ENCODE measurements at places on chromosomes 6 and 20.

DNA sequence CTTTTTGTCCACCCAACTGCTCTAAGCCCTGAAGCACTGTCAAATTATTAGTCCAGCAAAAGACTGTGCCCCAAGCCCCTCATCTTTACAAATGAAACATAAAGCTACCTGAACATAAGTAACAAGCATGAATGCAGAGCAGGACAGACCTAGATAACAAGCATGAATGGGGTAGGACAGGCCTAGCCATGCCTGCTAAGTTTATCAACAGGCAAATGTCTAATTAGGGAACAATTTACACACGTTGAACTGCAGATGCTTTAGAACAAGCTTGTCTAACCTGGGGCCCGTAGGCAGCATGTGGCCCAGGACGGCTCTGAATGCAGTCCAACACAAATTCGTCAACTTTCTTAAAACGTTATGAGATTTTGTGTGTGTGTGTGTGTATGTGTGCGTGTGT is 13.6 kb downstream of the FBXO30 start:
- no peak for DNase-seq

- DNase-seq = peak; percentile 43
These were observed 13.2 kb downstream of the SYTL3 start for GRCh38 chr6:158662954-158663624.

GRCh38 chr6:24775520-24776058 is 852 bp downstream of the GMNN start:
- peak; percentile 63 for DNase-seq

DNA sequence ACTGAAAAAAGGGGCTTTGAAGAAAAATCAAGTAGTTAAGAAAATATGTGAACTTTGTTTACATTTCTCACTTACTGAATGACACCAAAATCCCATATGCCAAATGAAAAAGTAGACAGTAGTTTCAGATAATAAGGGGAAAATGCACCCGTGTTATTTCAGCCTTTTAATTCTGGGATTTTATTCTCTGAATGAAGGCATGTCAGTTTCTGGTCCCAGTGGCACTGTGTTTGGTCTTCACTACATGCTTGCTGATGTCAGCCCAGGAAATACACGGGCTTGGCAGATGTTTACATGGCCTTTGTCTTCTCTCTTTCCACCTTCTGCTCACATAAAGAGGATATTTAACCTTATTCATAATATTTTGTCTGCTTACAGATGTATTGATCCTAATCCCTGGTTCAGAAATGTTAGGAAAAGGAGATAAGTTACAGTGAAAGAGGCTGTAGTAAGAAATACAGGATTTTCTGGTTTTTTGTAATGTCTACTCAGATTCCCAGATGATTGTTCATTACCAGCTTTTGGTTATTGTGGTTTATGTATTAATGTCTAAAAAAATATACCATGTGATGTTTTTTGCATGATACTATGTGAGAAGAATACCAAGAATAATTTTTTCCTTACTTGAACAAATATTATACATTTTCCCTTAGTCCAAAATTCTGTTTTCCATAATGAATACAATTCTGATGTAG is 27.7 kb downstream of the DSE start:
- peak; percentile 76 for DNase-seq

GRCh38 chr20:61668065-61668650 is 397.5 kb downstream of the TAF4 start:
- no peak for DNase-seq

DNA sequence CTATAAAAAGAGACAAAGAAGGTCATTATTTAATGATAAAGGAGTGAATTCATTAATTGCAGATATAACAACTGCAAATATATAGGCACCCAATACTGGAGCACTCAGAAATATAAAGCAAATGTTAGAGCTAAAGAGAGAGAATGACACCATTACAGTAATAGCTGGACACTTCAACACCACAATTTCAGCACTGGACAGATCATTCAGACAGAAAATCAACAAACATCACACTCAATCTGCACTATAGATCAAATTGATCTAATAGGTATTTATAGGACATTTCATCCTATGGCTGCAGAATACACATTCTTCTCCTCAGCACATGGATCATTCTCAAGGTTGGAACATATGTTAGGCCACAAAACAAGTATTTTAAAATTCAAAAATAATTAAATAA is 72.7 kb downstream of the MAP7 start:
- no peak for DNase-seq

DNA sequence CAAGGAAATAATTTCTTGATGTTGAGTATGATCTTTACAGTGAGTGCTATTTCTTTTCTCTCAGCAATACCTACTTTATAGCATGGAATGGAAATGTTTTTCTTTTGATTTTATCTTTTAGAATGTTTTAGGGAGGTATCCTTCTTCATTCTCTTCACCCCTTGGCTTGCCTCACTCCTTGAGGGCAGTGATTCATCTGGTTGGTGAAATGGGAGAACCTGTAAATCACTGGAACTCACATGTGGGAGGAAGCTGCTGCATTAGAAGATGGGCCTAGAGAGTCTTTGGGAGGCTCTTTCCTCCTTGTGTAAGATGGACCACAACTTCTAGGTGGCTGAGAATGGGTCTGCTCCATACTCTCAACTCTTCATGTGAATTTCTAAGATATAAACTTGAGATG is 244.8 kb upstream of the SYNCRIP start:
- DNase-seq = no peak

- no peak for DNase-seq
These were observed 74.8 kb downstream of the CD24 start for GRCh38 chr6:106899697-106900096.

- no peak for DNase-seq
These were observed 19.8 kb upstream of the KCNG1 start for GRCh38 chr20:51042657-51043247.

- DNase-seq = no peak
These were observed 50.9 kb downstream of the COL12A1 start for GRCh38 chr6:75154973-75155372.

DNA sequence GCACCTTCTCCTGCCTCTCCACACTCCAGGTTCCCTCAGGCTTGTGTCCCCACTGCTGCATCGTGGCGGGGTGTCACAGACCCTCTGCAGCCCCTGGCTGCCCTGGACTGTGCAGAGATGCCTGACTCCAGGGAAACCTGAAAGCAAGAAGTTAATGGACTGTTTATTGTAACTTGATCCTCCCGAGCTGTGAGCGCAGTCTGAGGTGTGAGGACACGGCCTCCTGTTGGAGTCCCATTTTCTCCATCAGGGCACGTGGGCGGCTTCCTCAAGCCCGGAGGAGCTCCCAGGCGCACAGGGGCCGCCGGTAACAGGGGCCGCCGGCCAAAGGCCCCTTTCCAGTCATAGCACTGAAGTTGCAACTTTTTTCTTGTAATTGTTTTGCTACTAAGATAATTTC is 16.9 kb downstream of the RBM38 start:
- DNase-seq = no peak

- DNase-seq = no peak
These were observed 66.7 kb upstream of the SLC22A16 start for GRCh38 chr6:110543106-110543505.

GRCh38 chr6:34723203-34723602 is 26.6 kb upstream of the ILRUN start:
- DNase-seq = peak; percentile 12

GRCh38 chr6:160028487-160029275 is 59.8 kb downstream of the IGF2R start:
- DNase-seq = no peak

- peak; percentile 12 for DNase-seq
These were observed 455.1 kb downstream of the CDC5L start for GRCh38 chr6:44842616-44843015.

GRCh38 chr6:39240155-39240757 is 11.0 kb upstream of the KCNK5 start:
- DNase-seq = no peak

GRCh38 chr20:9025011-9025410 is 43.9 kb upstream of the PLCB4 start:
- no peak for DNase-seq

- DNase-seq = no peak
These were observed 80.8 kb downstream of the PTPRK start for GRCh38 chr6:128439627-128440026.

DNA sequence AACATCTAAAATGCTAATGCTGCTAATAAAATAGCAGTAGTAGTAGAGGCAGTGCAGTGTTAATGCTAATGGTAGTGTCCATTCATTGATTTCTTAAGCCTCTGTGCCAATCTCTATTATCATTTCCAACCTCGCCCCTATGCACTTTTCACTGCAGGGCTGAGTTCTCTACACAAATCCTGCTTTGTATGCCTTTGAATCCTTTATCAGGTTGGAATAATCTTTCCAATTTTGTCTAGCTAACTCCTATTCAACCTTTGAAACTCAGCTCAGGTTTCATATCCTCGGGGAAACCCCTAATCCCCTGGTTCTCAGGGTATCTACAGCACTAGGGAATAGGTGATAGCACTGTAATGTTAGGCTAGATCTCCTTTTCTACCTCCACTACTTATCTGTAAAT is 284.0 kb upstream of the RUNX2 start:
- no peak for DNase-seq

DNA sequence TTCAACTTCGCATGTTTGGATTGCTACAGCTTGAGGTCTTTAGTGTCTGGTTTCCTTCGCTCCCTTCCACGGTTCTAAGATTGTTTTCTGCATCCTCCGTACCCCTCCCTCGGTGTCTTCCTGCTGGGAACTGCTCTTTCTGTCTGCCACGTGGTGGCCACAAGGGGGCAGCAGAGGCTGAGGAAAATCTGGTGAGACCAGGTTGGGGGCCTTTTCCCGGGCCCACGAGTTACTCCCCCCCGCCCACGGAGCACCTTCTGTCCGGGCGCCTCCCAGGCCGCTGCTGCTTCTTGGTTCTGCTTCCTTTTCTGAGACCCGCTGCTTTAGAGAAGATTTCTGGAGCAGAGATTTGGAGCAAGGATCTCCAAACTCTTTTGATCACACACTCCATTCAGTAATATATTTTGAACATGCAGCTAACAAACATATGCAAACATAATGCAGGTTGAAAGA is 21.1 kb upstream of the NOTCH4 start:
- DNase-seq = peak; percentile 72

- no peak for DNase-seq
These were observed 126.9 kb downstream of the TRMT11 start for GRCh38 chr6:126113261-126113660.

GRCh38 chr6:169371344-169372127 is 117.9 kb upstream of the THBS2 start:
- DNase-seq = peak; percentile 65

GRCh38 chr6:126293891-126294524 is 45.9 kb upstream of the CENPW start:
- no peak for DNase-seq

DNA sequence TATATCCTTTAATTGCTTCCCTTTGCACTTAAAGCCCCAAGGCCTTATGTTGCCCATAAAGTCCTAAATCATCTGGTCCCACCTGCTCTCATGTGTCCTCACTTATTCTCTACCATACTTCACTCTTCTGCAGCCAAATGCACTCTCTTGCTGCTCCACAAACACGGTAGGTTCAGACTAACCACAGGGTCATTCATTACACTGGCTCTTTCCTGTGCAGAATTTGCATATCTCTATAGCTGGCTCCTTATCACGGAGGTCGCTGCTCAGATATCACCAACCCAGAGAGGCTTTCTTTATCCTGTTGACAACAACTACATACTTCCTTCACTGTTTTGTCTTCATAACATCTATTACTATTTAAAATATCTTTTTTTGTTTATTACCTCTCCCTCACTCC is 86.8 kb downstream of the MOXD1 start:
- no peak for DNase-seq

GRCh38 chr20:32986331-32986966 is 17.8 kb downstream of the SUN5 start:
- no peak for DNase-seq

DNA sequence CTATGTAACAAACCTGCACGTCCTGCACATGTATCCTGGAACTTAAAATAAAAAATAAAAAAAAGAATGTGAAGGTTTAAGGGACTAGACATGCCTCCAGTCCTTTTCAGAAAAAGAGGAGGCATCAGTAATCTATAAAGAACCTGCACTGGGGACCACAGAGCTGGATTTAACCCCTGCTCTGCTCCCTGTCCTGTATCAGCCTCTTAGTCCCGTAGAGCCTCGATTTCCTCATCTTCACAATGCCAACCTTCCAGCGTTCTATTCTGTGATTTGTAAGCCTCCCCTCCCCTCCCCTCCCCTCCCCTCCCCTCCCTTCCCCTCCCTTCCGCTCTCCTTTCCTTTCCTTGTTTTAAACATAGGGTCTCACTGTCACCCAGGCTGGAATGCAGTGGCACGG is 31.1 kb upstream of the TMEM181 start:
- no peak for DNase-seq

DNA sequence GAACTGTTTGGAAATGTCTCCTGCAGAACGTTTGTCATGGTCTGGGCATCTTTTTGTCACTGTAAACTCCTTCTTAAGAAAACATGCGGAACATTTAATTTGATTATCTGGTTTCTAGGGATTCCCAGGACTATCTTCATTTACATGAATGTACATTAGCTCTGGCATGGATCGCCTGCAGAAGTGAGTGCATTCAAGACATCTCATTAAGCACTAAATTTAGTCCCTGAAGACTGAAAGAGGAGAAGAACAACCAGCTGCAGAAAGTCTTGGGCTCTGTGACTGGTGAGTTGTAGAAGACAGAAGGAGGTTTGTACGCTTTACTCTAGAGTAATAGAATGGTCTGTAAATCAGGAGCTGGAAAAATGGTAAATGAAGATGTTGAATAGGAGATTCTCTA is 540.7 kb downstream of the BCKDHB start:
- DNase-seq = no peak

GRCh38 chr20:63507083-63507743 is 8.3 kb upstream of the EEF1A2 start:
- no peak for DNase-seq

- no peak for DNase-seq
These were observed 109.0 kb downstream of the PRKN start for GRCh38 chr6:162618448-162619002.

Measured in fibroblast of skin of right biceps (primary cell).